ENCODE measurements at places on chromosomes 2 and 18. TPM values are rescaled to one million over a fixed set of nuclear protein-coding genes. Genes with fewer than 3 reads are reported as not detected.

The SLC11A1 gene
- total RNA-seq, result 0.63 TPM

The SLC16A14 gene
- 1.6 TPM for total RNA-seq

The SERPINB11 gene
- total RNA-seq, result not detected

The IL1RN gene
- not detected for total RNA-seq

The IL36RN gene
- not detected for total RNA-seq

The PMS1 gene
- total RNA-seq, result 13.7 TPM

The ZAP70 gene
- not detected for total RNA-seq

The NYAP2 gene
- total RNA-seq, result not detected

The MZT2A gene
- 233 TPM for total RNA-seq

The TTN gene
- under 0.01 TPM for total RNA-seq

The ATP6V1C2 gene
- total RNA-seq, result not detected

The CD207 gene
- not detected for total RNA-seq

The PLEKHM3 gene
- 3.7 TPM for total RNA-seq

The SH2D6 gene
- total RNA-seq, result not detected

The MYO7B gene
- total RNA-seq, result 0.65 TPM

The ATP9B gene
- 27.5 TPM for total RNA-seq

The RAB31 gene
- 33.3 TPM for total RNA-seq

The PRSS56 gene
- not detected for total RNA-seq

The TBR1 gene
- total RNA-seq, result not detected

The HOXD13 gene
- not detected for total RNA-seq

The C2orf78 gene
- not detected for total RNA-seq

The KCTD1 gene
- total RNA-seq, result 23.2 TPM

The CYP1B1 gene
- total RNA-seq, result 6.4 TPM

The PDE11A gene
- total RNA-seq, result 0.81 TPM

The RNF149 gene
- 23.8 TPM for total RNA-seq

The SLC9A2 gene
- total RNA-seq, result 0.13 TPM

The DLGAP1 gene
- total RNA-seq, result 9.1 TPM

The UGT1A3 gene
- not detected for total RNA-seq

The RTP5 gene
- not detected for total RNA-seq

The LTBP1 gene
- total RNA-seq, result 109 TPM

The IGFBP5 gene
- 141 TPM for total RNA-seq

The LRRTM4 gene
- total RNA-seq, result not detected

The NAPG gene
- 9.1 TPM for total RNA-seq

The SERTAD2 gene
- total RNA-seq, result 11.6 TPM

The MAP3K19 gene
- total RNA-seq, result not detected

The FBXO36 gene
- total RNA-seq, result 3.4 TPM

The CNGA3 gene
- total RNA-seq, result not detected

The MRPL19 gene
- total RNA-seq, result 42.0 TPM

The GLI2 gene
- total RNA-seq, result 25.5 TPM

The GPR45 gene
- total RNA-seq, result 0.25 TPM

The ANKRD53 gene
- 1.8 TPM for total RNA-seq

The RGPD6 gene
- total RNA-seq, result 11.2 TPM

The ASB18 gene
- total RNA-seq, result not detected

The MC4R gene
- total RNA-seq, result 0.13 TPM

The DPP4 gene
- 42.3 TPM for total RNA-seq

The CCDC85A gene
- total RNA-seq, result 0.63 TPM

The VWC2L gene
- total RNA-seq, result not detected

The STAT1 gene
- 94.4 TPM for total RNA-seq

The CCDC148 gene
- 0.38 TPM for total RNA-seq

The ITPRIPL1 gene
- 5.5 TPM for total RNA-seq

The KIF5C gene
- total RNA-seq, result 0.33 TPM

The XRCC5 gene
- 220 TPM for total RNA-seq

The GMPPA gene
- 37.0 TPM for total RNA-seq

The HOXD12 gene
- not detected for total RNA-seq

The GALNT14 gene
- total RNA-seq, result 217 TPM

The MBOAT2 gene
- total RNA-seq, result 20.8 TPM

The HRH4 gene
- not detected for total RNA-seq

All from mesangial cell (primary cell).